Activated CD4-positive, alpha-beta T cell treated with anti-CD3 and anti-CD28 coated beads for 4 hours (primary cell): ENCODE measurements at places on chromosomes 7 and 10.

- DNase-seq: no peak
These were observed 91.2 kb downstream of the NHLRC2 start for GRCh38 chr10:113945687-113946085.

- no peak for DNase-seq
These were observed 66.9 kb downstream of the AMZ1 start for GRCh38 chr7:2754912-2755311.

DNA sequence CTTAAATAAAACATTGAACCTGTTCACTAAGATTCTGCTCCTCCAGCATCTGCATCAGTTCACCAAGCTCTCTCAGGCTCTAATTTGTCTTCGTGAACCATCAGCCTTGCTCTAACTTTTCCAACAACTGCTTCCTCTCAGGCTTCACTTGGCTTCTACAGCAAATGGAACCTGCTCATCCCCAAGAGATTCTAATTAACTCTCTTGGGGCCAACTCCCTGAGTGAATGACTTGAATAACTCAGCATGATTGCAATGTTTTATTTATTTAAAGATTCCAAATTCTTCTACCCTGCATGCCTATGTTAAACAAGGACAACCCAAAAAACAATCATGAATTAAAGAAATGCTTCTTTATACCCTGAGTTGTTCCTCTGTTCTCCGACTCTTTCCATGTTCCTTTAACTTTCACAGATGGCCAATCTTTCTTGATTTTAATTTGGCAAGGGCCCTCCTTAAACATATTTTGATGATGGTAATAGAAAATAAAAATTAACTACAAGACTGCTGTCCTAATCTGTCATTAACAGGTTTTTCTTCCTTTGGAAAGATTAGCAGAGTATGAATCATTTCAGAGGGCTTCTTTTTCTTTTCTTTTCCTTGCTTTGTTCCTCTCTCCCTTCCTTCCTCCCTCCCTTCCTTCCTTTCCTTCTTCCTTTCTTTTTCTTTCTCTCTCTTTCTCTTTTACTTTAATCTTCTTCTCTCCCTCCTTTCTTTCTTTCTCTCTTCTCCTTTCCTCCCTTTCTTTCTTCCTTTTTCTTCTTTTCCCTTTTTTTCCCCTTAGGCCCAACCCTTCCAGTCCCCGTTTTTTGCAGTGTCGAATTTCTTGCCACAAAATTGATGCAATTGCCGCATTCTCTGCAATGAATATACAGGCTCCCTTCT, 195.0 kb upstream of the RHOBTB1 start:
- no peak for DNase-seq

GRCh38 chr10:130038611-130039109, 72.0 kb downstream of the C10orf143 start:
- DNase-seq: no peak

DNA sequence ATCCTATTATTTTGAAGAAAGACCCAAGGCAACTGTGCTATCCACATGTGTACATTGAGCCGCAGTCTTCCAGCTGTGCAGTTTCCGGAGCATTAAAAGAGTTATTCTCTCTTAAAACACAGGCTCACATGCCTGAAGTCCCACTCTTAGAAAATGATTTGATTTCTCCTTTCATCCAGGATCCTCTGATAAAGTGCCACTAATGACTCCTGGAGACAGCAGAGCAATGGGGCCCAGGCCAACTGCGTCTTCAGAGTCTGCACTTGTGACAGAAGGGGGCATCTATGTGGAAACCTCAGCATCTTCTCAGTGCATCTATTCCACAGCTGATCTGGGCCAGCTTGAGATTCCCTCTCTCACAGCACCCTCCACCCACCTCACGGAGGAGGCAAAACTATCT, 482.1 kb upstream of the AKR1E2 start:
- DNase-seq: no peak

- no peak for DNase-seq
These were observed 93.6 kb upstream of the MXI1 start for GRCh38 chr10:110113670-110114337.

- no peak for DNase-seq
These were observed 545.9 kb downstream of the REEP3 start for GRCh38 chr10:64067009-64067606.

GRCh38 chr7:142760071-142760642, 10.6 kb upstream of the PRSS2 start:
- no peak for DNase-seq

DNA sequence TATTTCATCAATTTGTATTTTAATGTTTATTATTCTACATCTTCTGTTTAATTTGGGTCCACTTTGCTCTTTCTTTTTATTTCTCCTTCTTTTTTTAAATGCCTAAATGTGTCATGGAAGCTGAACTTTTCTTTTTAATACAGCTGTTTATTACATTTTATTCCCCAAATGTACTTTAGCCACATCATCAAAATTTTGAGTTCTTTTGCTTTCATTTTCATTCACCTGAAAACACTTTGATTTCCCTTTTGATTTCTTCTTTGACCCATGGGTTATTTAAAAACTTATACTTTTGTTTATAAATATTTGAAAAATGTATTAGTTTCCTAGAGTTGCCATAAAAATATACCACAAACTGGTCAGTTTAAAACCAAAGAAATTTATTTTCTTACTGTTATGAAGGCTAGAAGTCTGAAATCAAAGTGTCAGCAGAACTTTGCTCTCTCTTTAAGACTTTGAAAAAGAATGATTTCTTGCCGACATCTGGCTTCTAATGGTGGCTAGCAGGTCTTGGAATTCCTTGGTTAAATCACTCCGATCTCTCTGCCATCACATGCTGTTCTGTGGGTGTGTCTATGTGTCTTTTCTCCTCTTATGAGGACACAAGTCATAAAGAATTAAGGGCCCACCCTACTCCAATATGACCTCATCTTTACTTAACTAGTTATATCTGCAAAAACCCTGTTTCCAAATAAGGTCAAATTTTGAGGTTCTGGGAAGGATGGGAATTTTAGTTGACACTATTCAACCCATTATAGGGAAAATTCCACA, 225.5 kb downstream of the ANKRD7 start:
- DNase-seq: no peak

DNA sequence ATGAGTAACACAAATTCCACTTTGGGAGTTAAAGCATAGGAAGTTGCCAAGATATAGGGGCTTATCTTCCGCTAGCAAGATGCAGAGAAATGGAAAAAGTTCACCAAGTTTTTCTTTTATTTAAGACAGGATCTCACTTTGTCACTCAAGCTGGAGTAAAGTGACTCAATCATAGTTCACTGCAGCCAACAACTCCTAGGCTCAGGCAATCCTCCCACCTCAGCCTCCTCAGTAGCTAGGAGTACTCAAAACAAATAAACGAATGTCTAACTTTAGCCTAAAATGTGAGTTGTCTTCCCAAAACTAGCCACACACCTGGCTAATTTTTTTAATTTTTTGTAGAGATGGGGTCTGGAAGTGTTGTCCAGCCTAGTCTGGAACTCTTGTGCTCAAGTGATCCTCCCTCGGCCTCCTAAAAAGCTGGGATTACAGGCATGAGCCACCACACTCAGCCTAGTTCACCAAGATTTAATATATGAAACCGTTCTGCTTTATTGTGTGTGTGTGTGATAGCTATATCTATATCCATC, 9.9 kb downstream of the VIM start:
- DNase-seq: no peak

GRCh38 chr10:51188008-51188407, 113.7 kb downstream of the PRKG1 start:
- DNase-seq: no peak

GRCh38 chr10:1556496-1556895, 180.8 kb downstream of the ADARB2 start:
- no peak for DNase-seq
